Cortex of kidney (tissue), 1 donor: ENCODE measurements at places on chromosomes 6 and 20.

- no peak for DNase-seq
Observed at GRCh38 chr20:16919841-16920240, 171.7 kb downstream of the OTOR start.

DNA sequence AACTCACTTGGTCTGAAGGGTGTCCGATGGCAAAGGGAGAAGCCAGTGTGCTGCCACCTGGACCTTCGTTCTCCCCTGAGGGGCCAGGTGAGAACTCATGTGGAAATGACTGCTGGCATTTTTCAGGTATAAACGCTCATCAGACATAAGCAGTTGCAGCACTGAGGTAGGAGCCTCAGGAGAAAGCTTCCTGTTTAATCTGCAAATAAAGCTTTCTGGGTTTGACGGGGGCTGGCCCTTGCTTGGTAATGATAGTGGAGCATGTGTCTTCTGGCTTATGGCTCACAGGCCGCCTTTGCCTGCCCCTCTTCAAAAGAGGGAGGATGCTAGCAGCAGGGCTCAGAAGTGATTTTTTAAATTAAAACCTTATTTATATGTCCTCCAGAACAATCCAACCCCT lies 122.1 kb upstream of the SLC24A3 start:
- DNase-seq = no peak

DNA sequence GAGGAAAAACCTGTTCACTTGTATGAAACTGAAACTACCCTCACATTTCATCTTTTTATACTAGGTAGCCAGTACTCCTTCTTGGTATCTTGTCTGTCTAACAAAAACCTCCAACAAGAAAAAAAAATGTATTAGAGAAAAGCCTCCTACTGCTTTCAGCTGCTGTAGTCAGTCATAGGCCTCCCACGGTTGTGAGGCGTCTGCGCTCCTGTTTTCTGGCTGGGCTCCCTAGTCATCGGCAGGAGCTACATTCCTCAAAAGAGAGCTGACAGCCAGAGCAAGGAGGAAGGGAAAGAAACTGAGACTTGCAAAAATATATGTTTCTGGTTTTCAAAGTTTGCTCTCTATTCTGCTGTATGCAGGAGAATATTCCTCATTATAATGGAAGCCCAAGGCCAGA lies 517.0 kb downstream of the LMBRD1 start:
- no peak for DNase-seq

- DNase-seq = no peak
Observed at GRCh38 chr20:63423751-63424150, 48.7 kb downstream of the KCNQ2 start.

GRCh38 chr20:60505423-60505822 lies 547.2 kb downstream of the CDH26 start:
- DNase-seq = no peak

DNA sequence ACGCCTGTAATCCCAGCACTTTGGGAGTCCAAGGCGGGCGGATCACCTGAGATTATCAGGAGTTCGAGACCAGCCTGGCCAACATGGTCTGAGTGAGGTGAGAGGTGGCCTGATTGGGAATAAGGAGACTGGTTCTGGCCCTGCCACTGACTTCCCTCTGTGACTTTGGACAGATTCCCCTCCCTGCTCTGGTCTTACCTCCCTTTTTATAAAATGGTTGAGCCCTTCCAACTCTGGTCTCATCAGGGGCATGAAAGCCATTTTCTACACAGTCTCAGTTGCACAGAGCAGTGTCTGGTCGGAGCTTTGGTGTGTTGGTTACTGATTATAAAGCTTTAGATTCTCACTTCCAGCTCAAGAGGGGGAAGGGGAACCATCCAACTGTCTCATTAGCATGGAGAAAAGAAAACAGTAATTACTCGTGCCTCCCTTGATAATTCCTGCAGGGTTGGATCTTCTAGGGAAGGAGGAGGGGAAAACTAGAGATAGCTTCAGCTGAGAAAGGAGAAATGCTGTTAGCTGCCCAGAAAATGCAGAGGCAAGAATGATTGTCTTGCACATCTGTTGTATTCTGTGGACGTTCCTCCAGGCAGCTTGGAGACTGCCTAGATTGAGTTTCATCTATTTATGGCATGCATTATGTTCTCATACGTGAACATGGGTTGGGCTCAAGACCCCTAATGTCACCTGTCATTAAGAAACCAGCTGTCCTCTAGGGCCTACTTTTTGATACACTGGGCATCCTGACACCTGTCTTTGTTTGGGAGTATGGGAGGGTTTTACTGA lies 30.4 kb downstream of the RALY start:
- DNase-seq = no peak

DNA sequence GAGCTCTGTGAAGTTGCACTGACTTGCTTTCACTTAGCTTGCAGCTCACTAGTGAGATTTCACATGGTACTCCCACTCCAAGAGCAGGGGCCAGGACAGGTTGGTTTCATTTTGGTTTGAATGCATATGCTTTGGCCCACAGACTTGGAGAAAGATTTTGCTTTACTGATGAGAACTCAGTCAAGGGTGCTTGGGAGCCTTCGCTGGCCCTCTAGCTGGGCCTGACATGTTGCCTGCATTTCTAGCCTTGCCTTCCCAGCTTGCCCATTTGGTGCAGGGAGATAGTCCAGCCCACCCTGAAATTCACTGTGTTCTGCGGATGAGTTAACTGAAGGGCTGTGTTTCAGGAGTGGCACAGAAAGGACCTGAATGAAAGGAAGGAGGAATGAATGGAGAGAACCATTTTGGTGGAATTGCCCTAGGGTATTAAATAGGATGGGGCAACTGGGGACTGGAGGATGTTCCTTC lies 1.9 kb downstream of the SGK1 start:
- DNase-seq = no peak

- DNase-seq = no peak
Observed at GRCh38 chr6:116015983-116016382, 44.7 kb downstream of the FRK start.

DNA sequence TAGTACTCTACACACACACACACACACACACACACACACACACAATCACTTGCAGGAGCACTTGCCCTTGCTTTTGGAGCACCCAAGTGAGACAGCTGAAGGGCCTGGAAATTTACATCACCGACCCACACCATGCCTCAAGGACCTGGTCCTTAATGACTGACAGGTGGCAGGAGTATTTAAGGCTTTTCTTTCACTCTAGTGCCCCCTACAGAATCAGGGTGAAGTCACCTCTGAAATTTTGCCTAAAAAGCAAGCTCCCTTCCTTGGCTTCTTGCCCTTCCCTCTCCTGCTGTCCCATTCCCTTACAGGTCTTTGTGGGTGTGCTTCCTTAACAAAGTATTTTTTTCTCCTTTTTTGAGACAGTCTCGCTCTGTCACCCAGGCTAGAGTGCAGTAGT lies 353.5 kb upstream of the IRAK1BP1 start:
- DNase-seq = no peak

- no peak for DNase-seq
Observed at GRCh38 chr6:10382322-10382721, 32.6 kb downstream of the TFAP2A start.

- DNase-seq = no peak
Observed at GRCh38 chr6:163335671-163336545, 78.6 kb upstream of the QKI start.

- no peak for DNase-seq
Observed at GRCh38 chr20:25308671-25309394, 60.9 kb downstream of the PYGB start.

GRCh38 chr6:112640891-112641290 lies 293.8 kb downstream of the RFPL4B start:
- DNase-seq = no peak

DNA sequence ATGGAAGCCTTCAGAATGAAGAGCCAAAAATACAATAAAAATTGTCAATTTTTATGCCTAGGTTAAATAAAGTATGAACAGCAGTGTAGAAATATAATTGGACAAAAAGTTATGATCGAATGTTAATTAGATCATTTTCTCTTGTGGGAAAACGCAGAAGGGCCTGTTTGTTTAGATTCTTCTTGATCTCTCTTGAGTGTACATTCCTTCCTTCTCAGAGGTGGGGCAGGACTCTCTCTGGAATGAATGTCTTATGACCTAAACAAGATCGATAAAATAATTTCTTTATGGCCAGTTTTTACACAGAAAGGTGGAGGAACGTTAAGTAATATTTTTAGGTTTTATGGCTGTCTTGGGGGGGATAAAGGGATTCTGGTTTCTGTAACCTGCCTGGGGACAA lies 500.1 kb upstream of the MARCKS start:
- no peak for DNase-seq

DNA sequence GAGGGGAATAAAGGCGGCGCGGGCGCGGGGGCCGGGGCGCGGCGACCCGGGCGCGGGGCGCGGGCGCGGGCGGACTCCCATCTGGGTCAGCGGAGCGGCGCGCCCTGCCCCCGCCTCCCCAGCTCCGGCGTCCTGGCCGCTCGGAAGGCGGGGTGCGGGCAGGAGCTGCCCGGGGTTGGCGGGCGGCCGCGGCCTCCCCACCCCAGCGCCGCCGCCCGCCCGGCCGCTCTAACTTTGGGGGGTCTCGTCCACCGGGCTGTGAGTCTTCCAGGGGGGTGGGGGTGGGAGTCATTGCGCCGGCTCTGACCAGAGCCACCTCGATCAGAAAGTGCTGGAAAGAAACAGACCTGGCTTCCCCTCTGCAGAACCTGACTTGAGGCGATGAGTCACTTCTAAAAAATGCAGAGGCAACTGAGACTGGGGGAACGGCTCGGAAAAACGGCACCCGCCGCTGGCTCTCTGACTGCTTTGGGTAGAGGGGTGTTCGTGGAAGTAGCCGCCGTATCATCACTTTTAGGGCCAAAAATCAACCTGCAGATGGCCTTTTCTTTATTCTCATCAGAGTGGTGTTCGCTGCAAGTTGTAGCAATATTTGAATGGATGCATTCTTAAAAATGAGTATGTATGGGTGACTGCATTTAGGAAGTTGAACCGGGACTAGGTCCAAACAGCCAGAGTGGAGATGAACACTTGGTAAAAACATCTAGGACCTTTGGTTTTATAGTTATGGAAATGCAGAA lies 667 bp downstream of the CAP2 start:
- no peak for DNase-seq

- no peak for DNase-seq
Observed at GRCh38 chr6:39207416-39208222, 21.7 kb downstream of the KCNK5 start.

- no peak for DNase-seq
Observed at GRCh38 chr20:24894488-24894887, 54.6 kb upstream of the CST7 start.

DNA sequence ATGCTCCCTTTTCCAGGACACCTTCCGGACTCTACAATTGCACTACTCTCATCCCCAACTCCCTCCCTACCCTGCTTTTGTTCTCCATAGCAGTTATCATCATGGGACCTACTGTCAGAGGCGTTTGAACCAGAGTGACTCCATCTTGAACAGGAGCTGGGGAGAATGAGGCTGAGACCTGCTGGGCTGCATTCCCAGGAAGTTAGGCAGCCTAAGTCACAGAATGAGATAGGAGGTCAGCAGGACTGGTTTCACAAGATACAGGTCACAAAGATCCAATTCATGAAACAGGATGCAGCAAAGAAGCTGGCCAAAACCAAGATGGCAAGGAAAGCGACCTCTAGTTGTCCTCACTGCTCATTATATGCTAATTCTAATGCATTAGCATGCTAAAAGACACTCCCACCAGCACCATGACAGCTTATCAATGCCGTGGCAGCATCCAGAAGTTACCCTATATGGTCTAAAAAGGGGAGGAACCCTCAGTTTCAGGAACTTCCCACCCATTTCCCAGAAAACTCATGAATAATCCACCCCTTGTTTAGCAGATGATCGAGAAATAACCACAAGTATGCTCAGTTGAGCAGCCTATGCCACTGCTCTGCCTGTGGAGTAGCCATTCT lies 15.6 kb downstream of the SLC13A3 start:
- DNase-seq = no peak

DNA sequence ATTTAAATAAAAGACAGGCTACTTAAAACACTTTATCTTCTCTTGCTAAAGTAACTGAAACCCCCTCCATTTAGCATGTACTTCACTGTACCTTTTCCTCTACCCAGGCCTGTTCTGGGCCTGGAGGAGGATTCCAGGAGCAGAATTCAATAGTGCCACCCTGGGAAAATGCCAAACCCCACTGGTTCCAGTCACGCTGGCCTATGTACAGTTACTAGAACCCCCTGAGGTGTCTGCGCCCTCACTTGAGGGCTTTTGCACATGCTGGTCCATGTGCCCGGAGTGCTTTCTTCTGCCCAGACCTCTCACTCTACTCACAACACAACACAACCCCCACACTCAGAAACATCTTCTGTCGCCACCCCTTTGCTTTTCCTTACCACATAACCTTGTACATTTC lies 45.5 kb downstream of the TRAM2 start:
- no peak for DNase-seq

- no peak for DNase-seq
Observed at GRCh38 chr6:10425975-10426780, 11.3 kb upstream of the TFAP2A start.

DNA sequence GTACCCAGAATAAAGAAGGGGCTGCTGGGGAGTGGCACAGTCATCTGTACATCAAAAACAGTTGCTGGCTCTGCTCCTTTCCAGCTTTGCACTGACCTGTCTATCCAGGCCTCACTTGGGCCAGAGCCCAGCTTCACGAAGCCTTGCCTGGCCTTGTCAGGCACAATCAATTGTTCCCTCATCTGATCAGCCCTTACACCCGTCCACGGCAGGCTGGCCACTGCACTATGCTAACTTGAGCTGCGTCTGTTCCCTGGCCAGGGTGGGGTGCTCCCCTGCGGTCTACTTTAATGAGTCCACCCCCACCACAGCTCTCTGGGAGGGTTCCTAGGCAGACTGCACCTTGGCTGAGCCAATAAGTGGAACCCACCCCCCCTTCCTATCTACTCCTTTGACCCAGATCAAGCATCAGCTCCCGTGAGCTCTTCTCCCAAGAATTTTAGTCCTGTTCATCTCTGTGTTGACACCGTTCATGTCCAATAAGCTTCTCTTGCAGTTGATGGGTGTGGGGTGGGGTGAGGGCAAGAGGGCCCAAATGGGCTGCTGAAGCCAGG lies 74.3 kb upstream of the MLN start:
- no peak for DNase-seq

DNA sequence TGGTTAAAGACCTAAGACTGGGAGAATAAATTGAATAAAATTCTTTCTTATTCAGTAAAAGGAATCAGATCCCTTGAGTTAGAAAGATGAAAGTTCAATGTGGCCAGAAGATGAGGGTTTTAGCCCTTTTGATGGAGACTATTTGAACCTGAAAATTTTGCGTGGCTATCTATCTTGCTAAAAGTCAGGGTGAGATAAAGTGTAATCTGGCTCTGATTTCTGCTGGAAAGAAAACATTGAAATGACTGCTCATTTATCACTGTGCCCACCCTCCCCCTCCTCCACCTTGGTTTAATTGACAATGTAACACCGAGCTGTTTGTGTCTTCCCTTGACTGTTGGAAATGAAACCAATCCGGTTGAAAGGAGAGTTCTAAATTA lies 32.9 kb upstream of the TCF21 start:
- no peak for DNase-seq
